Kidney capillary endothelial cell (primary cell): ENCODE measurements at places on chromosomes 16 and 17.

GRCh38 chr16:89801800-89802199 is 14.6 kb downstream of the FANCA start:
- DNase-seq, result no peak

DNA sequence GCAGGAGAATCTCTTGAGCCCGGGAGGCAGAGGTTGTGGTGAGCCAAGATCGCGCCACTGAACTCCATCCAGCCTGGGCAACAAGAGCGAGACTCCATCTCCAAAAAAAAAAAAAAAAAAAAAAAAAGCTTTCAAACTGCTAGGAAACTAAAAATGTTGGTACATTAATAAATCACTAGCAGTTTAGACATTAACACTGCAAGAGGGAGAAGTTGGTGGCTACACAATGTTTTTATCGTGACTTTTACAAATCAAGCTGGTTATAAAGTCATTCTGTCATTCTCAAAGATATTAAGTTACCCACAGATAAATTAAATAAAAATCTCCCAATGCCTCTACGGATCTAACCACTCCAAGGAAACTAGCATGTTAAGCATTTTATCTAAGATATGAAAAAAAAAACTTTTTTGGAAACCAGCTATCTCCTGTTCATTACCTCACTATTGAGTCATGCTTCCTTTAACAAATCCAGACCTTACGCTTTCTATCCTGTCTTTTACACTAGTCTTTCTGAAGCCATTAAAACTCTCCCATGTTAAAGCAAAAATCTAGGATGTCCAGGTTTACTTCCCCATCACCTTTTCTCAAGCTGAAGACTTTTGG is 85.9 kb upstream of the SMURF2 start:
- peak; percentile 61 for DNase-seq

GRCh38 chr17:7425316-7425715 is at the start of gene SPEM2:
Gene SPEM2, plus strand, starts transcription at chr17:7425616. Its CDS starts 73 bp downstream, at chr17:7425689.
- no peak for DNase-seq

GRCh38 chr16:12202486-12202885 is 226.0 kb downstream of the SNX29 start:
- DNase-seq, result no peak

DNA sequence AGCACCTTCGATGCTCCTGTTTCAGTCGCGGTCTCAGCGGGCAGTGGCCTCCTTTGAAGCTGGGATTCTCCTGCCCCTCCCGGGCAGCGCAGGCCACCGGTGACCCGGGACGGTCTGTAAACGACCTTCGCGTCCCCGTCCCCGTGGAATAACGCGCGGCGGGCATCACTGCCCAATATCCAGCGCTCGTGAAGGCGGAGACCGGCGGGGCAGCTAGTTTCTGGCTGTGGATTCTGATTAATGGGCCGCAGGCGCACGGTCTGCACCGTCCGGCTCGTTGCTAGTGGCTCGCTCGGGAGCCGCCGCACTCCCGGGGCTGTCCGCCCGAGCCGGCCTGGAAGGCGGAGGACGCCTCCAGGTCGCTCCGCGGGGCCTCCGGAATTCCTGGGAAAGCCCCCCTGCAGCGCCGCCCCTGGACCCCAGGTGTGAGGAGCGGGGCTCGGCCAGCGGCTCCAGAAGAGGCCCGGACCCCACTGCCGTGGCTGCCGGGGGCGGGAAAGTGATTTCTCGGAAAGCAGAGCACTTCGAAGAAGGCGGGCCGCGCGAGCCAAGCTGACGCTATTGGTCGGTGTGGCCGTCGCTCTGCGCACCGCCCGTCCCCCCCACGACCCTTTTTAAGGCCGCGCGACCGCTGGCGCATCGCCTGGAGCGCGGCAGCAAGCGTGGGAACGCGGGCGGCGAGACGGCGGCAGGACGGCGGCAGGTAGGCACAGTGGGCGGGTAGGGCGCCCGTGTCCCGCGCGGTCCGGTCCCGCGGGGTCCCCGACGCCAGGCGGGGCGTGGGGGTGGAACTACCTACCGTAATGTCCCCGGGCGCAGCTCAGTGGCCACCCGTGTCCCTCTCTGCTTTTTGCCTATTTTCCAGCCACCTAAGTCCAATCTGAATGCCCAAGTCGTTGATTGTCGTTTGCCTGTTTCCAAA is at the start of gene IRF8:
Gene IRF8, plus strand, starts transcription at position 642 of the 922 bp plus-strand sequence. CDS start 3,854 bp downstream, outside the sequence.
- DNase-seq, result no peak

DNA sequence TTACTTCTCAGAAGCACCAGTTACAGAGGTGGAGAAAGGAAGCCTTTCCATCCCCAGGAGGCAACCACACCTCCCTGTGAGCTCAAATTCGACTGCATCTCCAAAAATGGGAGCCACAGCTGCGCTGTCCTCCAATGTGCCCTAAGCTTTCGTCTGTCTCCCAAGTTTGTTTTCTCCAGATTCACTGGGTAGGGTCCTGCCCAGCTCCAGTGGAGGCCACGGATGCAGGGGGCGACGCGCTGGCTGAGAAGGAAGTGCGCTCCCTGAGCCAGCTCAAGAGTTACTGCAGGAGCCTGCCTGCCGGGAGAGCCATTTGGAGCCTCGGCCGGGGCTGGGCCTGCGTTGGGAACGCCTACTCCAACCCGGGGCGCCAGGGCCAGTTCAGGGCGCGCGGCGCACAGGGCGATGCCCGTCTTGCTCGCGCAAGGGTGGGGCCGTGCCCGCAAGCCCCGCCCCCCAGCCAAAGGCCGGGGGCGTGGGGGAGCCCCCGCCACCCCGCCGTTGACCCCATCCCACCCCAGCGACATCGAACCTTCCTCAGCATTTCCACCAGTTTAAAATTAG is 19.5 kb downstream of the SIAH1 start:
- DNase-seq, result peak; percentile 92

GRCh38 chr17:42531455-42532354 is 4.3 kb upstream of the NAGLU start:
- DNase-seq, result peak; percentile 74

- no peak for DNase-seq
These were observed at the start of gene CHRNB1 for GRCh38 chr17:7444682-7445618. Gene CHRNB1, plus strand, starts transcription at chr17:7445061. Its CDS starts 67 bp downstream, at chr17:7445128.

- peak; percentile 29 for DNase-seq
These were observed 115.1 kb downstream of the MRTFB start for GRCh38 chr16:14186007-14186794.

DNA sequence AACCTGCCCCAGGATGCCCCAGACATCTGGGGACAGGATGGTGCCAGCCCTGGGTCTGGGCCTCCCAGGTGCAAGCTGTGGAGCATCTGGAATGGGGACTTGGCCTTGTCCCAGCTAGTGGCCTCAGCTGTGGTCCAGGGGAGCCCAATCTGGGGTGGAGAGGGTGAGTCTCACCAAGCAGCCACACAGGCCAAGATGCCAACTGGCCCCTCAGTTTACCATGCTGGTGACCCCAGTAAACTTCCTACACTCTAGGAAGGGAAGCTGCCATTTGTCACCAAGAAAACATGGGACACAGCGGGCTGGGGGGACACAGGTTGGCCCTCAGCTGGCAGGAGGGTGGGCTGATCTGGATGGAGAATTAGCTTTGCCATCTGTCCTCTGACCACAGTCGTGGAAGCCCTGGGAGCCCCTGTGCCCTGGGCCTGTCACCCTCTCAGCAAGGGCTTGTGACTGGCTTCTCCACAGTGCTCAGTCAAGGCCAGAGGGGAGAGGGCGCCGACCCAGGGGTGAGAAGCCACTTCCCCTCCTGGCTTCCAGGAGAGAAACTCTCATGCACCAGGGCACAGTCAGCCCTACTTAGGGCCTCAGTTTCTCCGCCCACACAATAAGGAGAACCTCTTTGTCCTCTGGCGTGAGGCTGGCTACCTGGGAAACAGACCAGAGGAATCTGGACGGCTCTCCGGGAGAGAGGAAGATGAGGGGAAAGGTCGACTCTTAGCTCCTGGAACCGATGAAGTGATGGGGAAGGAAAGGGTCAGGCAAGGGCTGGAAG is 126.4 kb upstream of the SMURF2 start:
- no peak for DNase-seq

DNA sequence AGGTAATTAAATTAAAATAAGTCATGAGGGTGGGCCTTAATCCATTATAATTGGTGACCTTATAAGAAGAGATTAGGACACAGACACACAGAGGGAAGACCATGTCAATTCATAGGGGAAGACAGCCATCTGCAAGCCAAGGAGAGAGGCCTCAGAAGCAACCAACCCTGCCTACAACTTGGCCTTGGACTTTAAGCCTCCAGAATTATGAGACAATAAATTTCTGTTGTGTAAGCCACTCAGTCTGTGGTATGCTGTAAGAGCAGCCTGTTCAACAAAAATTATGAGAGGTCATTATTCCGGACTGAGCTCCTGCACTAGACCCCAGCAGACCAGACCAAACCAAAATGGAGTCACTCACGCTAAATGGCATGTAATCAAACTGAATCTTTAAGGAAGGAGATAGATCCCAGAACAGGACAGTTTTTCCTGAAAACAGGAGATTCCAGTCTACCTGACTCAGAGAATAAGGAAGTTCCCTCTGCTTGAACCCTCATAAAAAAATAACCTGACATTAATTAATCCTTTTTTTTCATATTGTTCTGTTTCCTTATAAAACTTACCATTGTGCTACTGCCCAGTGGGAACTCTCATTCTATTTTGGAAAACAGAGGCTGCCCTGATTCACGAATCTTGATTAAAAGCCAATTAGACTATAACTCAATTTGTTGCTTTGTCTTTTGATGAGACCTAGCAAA is 74.3 kb downstream of the DNAH3 start:
- peak; percentile 16 for DNase-seq

DNA sequence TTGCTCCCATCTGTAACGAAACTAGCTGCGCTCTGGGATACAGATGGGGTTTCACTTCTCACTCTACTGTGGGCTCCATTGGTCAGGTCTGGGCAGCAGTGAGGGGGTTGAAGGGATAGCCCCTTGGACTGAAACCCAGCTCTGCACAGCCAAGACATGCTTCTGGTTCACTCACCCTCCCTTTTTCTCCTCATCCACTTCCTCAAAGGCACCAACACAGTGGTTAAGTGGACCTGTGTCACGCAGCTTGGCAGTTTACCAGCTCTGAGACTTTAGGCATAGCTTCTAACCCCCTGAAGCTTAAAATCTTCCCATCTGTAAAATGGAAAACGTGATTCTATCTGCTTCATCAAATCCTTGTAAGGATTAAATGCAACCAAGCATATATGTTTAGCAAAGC is 11.5 kb upstream of the KRT38 start:
- DNase-seq, result no peak

DNA sequence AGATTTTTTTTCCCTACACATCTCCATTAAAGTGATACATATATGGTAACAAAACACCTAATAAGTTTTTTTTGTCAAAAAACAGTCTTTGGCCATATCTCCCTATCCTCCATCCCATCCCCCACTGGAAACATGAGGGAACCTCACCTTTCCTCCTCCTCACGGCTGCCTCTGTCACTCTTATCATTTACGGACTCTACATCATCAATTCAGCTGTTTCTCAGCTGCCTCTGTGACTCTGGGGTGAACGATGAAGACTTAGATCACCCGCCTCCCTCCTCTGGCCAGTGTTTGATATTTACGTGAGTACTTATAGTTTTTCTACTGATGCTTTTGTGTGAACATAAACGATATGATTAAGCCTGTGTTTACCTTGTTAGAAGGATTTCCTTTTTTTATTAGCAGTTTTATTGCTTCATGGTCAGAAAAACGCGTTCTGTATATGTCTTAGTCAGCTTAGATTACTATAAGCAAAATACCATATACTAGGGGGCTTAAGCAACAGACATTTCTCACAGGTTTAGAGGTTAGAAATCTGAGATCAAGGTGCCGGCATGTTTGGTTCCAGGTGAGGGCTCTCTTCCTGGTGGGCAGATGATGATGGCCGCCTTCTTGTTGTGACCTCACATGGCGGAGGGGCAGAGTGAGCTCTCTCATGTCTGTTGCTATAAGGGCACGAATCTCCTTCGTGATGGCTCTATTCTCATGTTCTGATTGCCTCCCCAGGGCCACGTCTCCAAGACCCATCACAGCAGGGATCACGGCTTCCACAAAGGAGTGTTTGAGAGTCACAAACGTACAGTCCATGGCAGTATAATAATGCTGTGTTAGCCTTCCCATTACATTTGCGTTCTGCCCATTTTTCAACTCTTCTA is 32.1 kb downstream of the DNAH17 start:
- no peak for DNase-seq

DNA sequence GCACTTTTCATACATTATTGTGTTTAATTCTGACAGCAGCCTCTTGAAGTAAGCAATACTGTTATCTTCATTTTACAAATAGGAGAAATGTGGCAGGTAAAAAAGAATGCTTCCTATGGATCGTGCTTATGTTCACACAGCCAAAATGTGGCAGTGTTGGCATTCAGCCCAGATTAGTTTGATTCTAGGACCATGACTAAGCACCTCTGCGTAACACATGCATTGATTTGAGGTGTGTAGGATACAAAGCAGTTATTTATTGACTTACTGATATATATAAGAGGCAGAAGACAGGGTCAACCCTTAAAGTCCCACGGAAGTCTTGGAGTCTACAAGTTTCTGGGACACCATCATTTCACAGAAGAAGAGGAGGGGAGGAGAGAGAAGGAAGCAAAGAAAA is 1144.4 kb upstream of the GOT2 start:
- peak; percentile 45 for DNase-seq

DNA sequence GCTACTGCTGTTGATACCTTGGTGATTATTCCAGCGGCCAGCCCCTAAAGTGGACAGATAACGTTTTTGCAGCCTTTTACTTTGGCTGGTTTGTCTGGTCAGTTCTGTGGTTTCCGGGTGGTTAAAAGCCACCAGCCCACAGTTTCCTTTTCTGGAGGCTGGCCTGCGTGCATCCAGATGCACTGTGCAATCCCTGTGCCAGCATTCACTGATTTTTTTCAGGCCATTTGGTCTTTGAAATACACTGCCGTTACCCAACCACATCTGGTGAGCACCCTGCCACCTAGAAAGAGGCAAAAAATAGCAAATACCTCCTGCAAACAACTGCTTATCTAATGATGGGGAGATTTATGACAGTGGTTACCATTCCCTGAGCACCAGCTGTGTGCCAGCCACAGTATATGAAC is 797 bp downstream of the NUDT7 start:
- peak; percentile 28 for DNase-seq

- DNase-seq, result no peak
These were observed 7.1 kb upstream of the TMC5 start for GRCh38 chr16:19410435-19411171.

GRCh38 chr17:81825841-81826466 is 7.1 kb downstream of the MCRIP1 start:
- DNase-seq, result no peak

GRCh38 chr17:82285141-82285540 is 11.6 kb upstream of the CSNK1D start:
- no peak for DNase-seq

GRCh38 chr17:41020336-41020735 is 6.7 kb downstream of the KRTAP1-5 start:
- no peak for DNase-seq
